Retinal pigment epithelial cell (primary cell): ENCODE measurements at places on chromosomes 7 and 10.

DNA sequence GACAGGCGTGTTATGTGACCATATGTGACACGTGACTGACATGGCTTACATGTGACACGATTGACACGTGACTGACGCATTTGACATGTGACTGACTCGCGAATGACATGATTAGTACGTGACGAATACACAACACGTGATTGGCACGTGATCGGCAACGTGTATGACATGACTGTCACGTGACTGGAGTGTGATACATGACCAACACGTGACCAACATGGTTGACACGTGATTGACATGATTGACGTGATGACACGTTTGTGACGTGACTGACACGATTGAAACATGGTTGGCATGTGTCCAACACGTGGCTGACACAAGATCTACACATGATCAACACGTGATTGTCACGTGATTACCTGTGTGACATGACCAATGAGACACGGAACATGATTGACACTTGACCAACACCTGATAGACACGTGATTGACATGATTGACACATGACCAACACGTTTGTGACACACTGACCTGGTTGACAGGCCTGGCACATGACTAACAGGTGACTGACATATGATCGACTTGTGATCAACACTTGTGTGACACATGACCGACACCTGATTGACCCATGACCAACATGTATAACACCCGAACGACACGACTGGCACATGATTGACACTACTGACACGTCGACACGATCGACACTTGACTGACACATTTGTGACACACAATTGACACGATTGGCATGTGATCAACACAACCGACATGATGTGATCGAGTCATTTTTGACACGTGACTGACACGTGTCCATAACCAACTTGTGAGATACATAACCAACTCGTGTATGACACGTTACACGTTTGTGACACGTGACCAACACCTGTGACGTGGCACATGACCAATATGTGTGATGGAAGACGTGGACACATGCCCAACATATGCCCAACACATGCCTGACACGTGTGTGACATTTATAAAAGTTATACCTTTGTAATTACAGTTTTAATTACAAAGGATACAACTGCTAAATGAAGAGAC is 21.1 kb downstream of the CRPPA start:
- no peak for DNase-seq

- DNase-seq: no peak
Measured at GRCh38 chr10:17213646-17214349, 12.3 kb upstream of the TRDMT1 start.

- DNase-seq: peak; percentile 8
Measured at GRCh38 chr7:148264933-148265557, 325.5 kb upstream of the C7orf33 start.

GRCh38 chr7:139889186-139889871 is 60.3 kb downstream of the TBXAS1 start:
- DNase-seq: no peak

DNA sequence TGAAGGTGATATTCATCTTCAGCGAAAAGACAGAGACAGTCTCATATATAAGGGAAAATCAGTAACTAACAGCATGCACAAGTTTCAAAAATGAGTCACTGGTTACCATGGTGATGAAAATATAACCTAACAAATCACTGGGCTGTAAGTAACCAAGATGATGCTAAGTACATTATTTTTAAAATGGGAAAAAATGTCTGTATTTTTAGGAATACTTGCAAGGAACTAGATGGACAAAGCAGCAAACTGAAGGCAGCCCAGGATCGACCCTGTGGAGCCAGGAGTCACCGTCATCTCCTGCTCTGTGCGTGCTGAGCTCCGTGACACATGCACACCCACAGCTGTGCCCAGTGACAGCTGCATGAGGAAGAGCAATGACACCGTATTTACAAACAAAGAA is 137.3 kb downstream of the ELMO1 start:
- no peak for DNase-seq

DNA sequence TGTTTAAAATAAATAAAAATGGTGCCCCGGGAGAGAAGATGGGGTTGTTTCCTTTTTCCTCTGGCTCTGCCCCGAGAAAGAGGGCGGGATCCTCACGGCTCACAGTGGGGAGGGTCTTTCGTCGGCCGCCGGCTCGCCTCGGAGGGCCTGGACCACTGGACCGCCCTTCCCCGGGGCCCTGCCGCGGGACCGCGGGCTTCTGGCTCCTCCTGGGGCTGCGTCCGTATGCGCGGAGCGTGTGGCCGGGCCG is 3.5 kb upstream of the IGF2BP3 start:
- DNase-seq: no peak

DNA sequence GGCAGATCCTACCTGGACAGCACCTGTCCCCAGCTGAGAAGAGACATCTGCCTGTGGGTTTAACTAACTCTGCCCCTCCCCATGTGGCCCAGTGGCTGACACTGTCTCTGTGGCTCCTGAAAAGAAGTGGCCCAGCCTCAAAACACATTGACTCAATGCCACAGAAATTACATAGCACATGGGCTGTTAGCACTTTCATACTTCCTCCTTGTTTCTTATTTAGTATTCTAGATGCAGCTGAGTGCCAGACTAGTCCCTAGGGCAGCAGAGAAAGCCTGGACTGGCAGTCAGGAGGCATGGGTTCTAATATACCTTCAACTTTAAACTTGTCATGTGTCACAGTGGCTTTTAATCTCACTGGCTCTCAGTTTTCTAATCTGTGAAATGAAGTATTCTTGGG is 171.0 kb downstream of the TRIL start:
- no peak for DNase-seq

DNA sequence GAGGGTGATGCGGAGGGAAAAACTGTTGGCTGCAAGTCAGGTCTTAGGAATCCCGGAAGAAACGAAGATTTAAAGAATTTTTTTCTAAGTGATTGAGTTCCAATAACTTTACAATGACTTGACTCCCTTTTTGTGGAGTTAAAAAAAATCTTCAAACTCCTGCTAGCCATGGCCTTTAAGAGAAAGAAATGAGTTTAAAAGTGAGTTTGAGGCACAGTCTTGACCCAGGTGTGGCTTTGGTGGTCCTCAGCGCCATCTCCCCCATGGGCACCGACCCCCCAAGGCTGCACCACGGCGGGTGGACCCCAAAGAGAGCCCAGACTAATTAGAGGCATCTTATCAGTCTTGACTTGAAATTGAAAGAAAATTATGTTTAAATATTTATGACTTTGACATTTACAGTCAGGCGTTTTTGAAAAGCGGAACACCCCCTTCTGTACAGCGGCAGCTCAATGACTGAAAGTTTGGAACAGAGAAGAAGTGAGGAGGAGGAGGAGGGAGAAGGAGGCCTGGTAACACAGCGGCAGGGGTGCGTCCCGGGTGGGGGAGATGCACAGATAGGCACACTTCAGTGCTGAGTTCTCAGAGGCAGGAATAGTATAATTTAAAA is 349.6 kb downstream of the DNAJB6 start:
- no peak for DNase-seq

- no peak for DNase-seq
Measured at GRCh38 chr10:118272149-118272721, 69.9 kb downstream of the FAM204A start.

GRCh38 chr10:76291175-76291574 is 859.8 kb downstream of the LRMDA start:
- no peak for DNase-seq

GRCh38 chr7:4944939-4945338 is 14.0 kb downstream of the MMD2 start:
- no peak for DNase-seq
